ENCODE measurements at places on chromosomes 5 and 9.

DNA sequence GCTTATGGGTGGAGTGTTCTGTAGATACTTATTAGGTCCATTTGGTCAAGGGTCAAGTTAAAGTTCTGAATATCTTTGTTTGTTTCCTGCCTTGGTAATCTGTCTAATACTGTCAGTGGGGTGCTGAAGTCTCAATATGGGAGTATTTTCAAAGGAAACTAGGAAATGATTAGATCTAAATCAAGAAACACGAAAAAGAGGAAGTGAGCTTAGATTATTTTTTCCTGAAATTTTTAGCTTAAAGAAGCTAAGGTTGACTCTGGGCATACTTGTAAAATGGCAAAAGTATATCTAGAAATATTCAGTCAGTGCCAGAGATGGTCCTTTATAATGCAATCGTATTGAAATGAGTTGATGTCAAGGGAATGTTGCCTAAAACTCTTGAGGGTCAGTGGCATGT, 313.5 kb downstream of the ICE1 start:
- no peak for DNase-seq

- no peak for DNase-seq
Measured at GRCh38 chr5:127210042-127210441, 80.6 kb upstream of the MEGF10 start.

- DNase-seq = no peak
Measured at GRCh38 chr9:80873861-80874260, 815.5 kb downstream of the TLE1 start.

- DNase-seq = no peak
Measured at GRCh38 chr9:86924206-86924605, 23.1 kb downstream of the GAS1 start.

GRCh38 chr5:175671013-175671412, 13.1 kb downstream of the HRH2 start:
- DNase-seq = no peak

DNA sequence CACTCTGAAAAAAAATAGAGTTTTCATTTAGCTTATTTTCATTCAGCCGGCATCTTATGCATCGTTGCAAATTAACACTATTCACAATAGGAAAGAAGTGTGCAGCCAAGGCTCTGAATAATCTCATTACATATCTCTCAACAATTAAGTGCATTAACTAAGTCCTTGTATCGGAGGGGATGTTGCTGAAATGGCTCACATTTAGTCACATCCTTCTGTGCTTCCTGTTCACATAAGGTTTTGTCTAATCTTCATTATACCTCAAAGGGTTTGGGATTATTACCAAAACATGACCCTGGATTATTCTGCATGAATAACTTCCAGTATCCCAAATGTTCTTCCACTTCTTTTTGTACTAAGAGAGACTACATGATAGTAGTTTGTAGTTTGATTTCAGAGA, 278.0 kb upstream of the GRIA1 start:
- DNase-seq = no peak

Measured in activated CD4-positive, alpha-beta T cell treated with anti-CD3 and anti-CD28 coated beads, Interleukin-2, amount 50 U/mL, for 24 hours (primary cell).